ENCODE measurements at places on chromosomes 13 and 19.

- DNase-seq = no peak
Observed at GRCh38 chr19:14530005-14530348, 583 bp downstream of the TECR start.

DNA sequence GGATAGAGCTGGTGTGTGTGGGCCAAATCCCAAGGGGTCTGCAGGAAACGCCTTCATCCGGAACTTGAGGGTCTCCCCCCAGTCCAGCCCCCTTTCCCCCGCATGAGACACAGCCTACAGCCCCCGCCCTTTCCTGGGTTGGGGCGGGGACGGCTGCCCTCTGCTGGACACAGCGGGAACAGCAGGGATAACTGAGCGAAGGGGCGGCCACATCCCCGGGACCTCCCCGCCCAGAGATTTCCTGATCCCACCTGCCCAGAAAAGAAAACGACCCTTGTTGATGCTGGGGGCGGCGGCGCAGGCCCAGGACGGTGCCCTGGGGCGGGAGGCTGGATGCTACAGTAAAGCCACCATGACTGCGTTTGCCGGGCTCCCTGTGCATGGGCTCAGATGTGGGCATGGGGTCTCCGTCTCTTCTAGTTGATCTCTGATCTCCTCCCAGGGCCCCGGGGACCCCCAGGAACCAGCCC lies 14.2 kb downstream of the ONECUT3 start:
- DNase-seq = peak; percentile 79

- DNase-seq = no peak
Observed at GRCh38 chr19:45920458-45920857, 5.9 kb upstream of the NANOS2 start.

- no peak for DNase-seq
Observed at GRCh38 chr13:32525766-32526165, 12.8 kb downstream of the N4BP2L2 start.

- DNase-seq = no peak
Observed at GRCh38 chr13:110448677-110449076, 112.8 kb downstream of the RAB20 start.

DNA sequence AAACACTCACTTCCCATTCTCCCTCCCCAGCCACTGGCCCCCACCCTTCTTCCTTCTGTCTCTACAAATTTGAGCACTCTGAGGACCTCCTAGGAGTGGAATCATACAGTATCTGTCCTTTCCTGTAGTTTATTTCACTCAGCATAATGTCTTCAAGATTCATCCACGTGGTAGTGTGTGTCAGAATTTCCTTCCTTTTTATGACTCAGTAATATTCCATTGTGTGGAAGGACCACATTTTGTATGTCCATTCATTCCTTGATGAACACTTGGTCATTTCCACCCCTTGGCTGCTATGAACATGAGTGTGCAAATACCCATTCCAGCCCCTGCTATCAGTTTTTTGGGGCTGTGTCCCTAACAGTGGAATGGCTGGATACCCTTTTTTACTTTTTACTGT lies 9.8 kb downstream of the KLF2 start:
- no peak for DNase-seq
